Fibroblast of skin of left quadriceps (primary cell): ENCODE measurements at places on chromosomes 3 and 15.

GRCh38 chr15:63923993-63924950, 90.5 kb upstream of the HERC1 start:
- DNase-seq = no peak

- peak; percentile 92 for DNase-seq
These were observed 72.1 kb upstream of the FNDC3B start for GRCh38 chr3:171967137-171967783.

GRCh38 chr3:136694321-136694720, 57.9 kb downstream of the STAG1 start:
- no peak for DNase-seq

GRCh38 chr3:162764051-162764807, 1267.6 kb downstream of the OTOL1 start:
- no peak for DNase-seq

- no peak for DNase-seq
These were observed 867.4 kb downstream of the ROBO1 start for GRCh38 chr3:78900426-78900825.

GRCh38 chr3:186287711-186288110, 74.3 kb downstream of the DGKG start:
- DNase-seq = peak; percentile 89
